ENCODE measurements at places on chromosomes 6 and 20. TPM values are rescaled to one million over a fixed set of nuclear protein-coding genes. Genes with fewer than 3 reads are reported as not detected.

DNA sequence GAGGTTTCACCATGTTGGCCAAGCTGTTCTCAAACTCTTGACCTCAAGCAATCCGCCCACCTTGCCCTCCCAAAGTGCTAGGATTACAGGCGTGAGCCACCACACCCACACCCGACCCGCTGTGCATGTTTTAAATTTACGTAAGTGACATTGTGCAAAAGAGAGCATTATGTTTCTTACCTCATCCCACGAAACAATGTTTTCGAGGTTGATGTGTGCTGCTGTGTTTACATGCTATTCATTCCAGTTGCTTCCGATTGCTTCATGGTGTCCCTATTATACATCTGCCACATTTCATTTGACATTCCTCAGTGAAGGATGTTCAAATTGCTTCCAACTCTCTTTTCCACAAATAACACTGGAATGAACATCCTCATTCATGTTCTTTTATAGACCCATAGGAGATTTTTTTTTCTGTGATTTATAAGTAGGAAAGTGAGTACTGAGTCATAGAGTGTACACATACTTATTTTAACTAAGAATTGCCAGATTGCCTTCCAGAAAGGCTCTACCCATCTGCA lies 403.9 kb upstream of the JARID2 start:
- DNase-seq, result no peak

DNA sequence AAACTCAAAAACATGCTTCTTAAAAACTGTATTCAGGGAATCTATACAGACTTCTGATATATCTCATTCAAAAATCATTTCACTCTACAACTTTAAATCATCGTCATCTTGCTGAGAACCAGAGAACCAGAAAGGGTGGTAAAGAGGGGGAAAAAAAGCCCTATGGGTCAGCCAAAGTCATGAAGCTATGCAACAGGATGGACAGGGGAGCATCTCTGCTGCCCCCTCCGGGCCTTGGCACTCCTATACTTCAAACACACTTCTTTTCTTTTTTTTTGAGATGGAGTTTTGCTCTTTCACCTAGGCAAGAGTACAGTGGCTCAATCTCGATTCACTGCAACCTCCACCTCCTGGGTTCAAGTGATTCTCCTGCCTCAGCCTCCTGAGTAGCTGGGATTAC lies 73.5 kb upstream of the NFATC2 start:
- no peak for DNase-seq

- no peak for DNase-seq
These were observed 570 bp downstream of the RAB44 start for GRCh38 chr6:36698196-36698595.

- DNase-seq, result no peak
These were observed 70.5 kb upstream of the PRL start for GRCh38 chr6:22367346-22367745.

- DNase-seq, result no peak
These were observed 107.7 kb upstream of the FOXC1 start for GRCh38 chr6:1502041-1502440.

DNA sequence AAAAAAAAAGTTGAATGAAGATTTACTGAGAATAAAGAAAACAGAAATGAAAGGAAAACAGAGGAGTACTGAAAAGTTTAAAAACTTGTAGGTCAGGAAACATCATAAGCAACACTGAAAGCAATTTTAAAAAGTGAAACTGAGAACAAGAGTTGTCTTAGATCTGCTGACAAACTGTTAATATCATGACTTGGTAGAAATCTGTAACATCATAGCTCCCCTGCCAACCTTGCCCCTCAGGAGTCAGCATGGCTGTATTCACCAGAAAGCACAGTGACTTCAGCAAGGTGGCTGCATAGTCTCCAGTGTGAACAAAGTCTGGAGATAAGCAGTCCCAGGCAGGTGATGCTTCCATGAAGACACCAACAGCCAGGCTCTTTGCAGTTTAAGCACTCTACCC lies 5.3 kb downstream of the NAA20 start:
- DNase-seq, result no peak

GRCh38 chr6:99559057-99559456 lies 9.4 kb downstream of the CCNC start:
- DNase-seq, result no peak

GRCh38 chr6:13614926-13615791 lies at the start of gene NOL7:
NOL7 (plus strand) TSS chr6:13615335; CDS start chr6:13615359, 24 bp downstream.
- DNase-seq, result peak; percentile 97

GRCh38 chr6:33906439-33906838 lies 102.6 kb upstream of the MLN start:
- no peak for DNase-seq

GRCh38 chr6:109073344-109074132 lies 21.1 kb downstream of the SESN1 start:
- no peak for DNase-seq

DNA sequence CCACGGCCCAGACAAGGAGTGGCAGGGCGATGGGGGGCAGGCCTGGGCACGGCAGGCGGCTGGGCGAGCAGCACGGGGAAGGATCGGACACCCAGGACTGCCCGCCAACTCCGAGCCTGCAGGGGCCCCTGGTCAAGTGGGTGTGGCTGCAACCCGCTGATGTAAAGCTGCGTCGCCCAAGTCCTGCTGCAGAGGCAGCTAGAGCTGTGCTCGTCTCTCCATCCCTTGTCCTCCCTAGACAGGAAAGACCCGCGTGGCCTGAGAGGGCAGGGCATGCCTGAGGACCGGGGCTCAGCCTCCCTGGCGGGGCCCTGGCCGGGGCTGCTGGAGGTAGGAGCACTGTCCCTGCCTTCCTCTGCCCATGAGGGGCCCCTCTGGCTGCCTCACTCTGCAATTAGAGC lies 281.2 kb downstream of the CDH4 start:
- DNase-seq, result no peak

GRCh38 chr20:36251426-36251825 lies 15.1 kb downstream of the AAR2 start:
- DNase-seq, result no peak

DNA sequence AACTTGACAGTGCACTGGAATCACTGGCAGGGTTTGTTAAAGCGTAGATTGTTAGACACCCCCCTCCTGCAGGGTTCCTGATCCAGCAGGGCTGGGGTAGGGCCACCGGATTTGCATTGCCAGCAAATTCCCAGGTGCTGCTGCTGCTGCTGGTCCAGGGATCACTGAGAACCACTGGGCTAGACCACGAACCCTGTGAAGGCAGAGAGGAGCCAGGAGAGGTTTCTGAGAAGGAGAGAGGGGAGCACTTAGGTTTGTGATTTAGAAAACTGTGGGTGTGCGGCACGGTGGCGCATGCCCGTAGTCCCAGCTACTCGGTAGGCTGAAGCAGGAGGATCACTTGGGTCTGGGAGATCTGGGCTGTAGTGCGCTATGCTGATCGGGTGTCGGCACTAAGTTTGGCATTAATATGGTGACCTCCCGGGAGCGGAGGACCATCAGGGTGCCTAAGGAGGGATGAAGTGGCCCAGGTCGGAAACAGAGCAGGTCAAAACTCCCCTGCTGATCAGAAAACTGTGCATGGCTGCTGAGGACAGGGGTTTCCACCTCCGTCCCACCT lies 53.6 kb upstream of the FAM83D start:
- DNase-seq, result no peak

DNA sequence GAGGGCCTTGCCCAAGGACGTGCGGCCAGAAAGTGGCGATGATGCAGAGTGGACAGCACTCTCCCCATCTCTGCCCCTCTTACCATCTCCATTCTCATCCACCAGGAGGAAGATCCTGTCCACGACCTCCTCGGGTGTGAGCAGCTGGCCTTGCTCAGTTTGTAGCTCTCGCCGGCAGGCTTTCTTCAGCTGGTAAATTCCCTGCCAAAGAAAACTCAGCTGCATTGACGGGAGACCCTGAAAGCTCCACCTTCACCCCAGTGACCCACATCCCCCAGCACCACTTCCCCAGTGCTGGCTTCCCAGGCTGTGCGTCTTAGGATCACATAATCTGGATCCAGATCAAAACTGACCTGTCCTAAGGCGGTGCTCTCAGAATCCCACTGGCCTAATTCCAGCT lies 9.2 kb downstream of the GUCA1B start:
- DNase-seq, result no peak

The LRRC73 gene
- total RNA-seq, result 1.4 TPM

The ENPP3 gene
- total RNA-seq, result 0.11 TPM

The PAX1 gene
- total RNA-seq, result not detected

The AVP gene
- total RNA-seq, result 0.51 TPM

The CTSZ gene
- 133 TPM for total RNA-seq

The BNIP5 gene
- total RNA-seq, result not detected
